ENCODE measurements at places on chromosomes 5 and 9. TPM values are rescaled to one million over a fixed set of nuclear protein-coding genes. Genes with fewer than 3 reads are reported as not detected.

The RNF183 gene
- not detected for total RNA-seq

The FRRS1L gene
- 0.97 TPM for total RNA-seq

DNA sequence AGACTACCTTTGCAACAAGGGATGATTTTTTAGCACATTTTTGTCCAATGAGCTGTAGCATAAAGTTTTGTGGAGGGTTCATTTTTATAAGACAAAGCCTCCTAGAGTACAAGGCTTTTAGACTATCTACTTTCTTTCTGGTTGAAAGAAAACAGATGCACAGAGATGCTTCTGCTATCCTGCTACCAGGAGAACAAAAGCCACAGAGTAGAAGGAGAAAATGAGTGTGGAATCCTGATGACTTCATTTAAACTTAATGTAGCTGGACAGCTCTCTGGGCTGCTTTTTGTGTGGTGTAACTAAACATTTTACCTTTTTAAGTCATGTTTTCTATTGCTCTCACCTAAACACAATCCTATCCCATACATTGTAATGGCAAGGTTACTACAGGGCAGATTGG, 1009.4 kb downstream of the TLE1 start:
- DNase-seq: no peak

DNA sequence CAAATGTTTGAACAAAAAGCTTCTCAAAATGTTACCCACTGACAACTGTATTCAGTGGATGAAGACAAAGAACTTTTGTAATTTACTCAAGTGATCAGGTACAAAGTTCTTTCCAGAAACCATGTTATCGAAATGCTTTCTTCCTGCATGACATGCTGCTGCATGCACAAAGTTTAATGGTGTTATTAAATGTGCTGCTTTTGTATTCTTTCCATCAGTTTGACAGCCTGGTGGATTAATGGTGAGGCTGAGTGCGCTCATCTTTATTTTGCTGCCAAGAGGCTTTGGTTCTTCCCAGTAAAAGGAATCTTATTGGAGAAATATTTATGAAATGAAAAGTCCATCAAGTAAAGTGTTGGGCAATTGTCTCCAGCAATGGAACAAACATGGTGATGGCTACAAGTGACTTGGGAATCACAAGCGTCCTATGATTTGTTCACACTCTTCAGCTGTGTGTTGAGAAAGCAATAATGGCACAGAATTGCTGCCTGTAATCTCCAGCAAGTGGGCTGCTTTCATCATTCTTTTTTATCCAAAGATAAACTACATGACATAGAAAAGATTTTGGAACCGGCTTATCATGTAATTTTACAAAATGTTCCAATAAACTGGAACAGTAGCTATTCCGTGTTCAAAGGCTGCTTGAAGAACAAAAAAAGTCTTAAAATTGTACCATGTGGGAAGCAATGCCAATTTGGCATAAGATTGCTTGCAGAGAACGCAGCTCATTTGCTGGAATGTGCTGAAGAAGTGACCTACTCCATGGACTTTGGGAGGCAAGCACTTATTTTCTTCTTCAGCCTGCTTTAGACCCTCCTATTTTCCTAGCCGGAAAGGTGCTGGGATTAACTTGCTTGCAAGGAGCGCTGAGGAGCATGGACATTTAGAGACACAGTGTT, 153.1 kb downstream of the HSD17B3 start:
- DNase-seq: no peak

The IL3 gene
- total RNA-seq: not detected

GRCh38 chr5:79229357-79230174, 6.4 kb upstream of the JMY start:
- no peak for DNase-seq

GRCh38 chr9:27792971-27793689, 219.8 kb upstream of the C9orf72 start:
- no peak for DNase-seq

The ZNF879 gene
- total RNA-seq: 2.7 TPM

GRCh38 chr9:132694144-132694543, 23.9 kb downstream of the GTF3C4 start:
- no peak for DNase-seq

DNA sequence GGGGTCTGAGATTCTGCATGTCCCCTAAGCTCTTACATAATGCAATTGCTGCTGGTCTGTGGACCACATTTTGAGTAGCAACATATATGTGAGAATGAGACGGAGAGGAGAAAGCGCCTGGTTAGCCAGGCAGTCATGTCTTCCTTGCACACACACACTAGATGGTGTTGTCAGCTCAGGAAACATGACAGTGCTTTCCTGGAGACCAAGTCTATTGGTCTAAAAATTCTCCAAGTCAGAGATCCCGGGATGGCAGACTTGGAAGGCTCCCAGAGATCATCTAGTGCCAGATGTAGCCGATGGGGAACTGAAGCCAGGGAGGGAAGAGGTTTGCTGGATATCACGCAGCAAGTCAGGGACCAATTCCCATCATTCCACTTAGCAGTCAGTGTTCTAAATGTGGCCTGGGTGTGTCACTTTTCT, 53.4 kb downstream of the GALNT12 start:
- peak; percentile 88 for DNase-seq

Measured in posterior vena cava (tissue), 2 donors.